KG1 (cell line): ENCODE measurements at places on chromosomes 7 and 10.

GRCh38 chr7:144668503-144668902 is 167.3 kb downstream of the TPK1 start:
- DNase-seq: no peak

DNA sequence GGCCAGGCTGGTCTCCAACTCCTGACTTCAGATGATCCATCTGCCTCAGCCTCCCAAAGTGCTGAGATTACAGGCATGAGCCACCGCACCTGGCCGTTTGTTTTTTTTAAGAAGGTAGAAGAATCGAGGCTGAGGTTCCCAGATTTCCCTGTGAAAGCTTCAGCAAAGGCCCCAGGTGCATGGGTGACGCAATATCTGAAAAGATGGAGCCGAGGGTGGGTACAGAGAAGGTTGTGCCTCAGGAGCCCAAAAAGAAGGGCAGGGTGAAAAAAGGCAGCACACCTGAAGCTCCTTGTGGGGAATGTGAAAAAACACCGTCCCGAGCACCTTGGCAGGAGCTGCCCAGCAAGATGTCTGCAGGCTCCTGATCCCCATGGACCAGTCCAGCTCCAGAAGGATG is 35.8 kb upstream of the NRF1 start:
- DNase-seq: no peak

- DNase-seq: no peak
Observed at GRCh38 chr7:105805447-105806019, 70.9 kb downstream of the ATXN7L1 start.

- DNase-seq: no peak
Observed at GRCh38 chr7:101554584-101555268, 74.4 kb downstream of the MYL10 start.

DNA sequence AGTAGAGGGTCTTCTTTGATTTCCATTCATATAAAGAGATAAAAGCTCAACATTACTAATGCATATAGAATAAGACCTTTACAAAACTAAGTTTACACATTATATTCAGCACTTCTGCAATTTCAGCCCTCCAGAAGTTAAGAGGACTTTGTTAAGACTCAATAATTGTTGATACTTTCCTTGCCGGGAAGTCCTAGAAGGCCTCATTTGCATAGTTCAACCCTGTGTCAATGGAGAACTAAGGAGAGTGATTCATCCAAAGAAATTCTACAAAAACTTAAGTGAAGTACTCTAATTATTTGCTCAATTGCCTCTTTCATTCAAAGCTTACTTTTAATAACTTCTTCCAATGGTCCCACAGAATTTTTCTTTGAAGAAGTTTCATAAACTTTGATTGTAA is 1060.3 kb upstream of the CELF2 start:
- DNase-seq: no peak

- DNase-seq: no peak
Observed at GRCh38 chr10:100391163-100392002, 44.4 kb downstream of the SCD start.

GRCh38 chr7:17093461-17093860 is 205.0 kb upstream of the AHR start:
- no peak for DNase-seq

DNA sequence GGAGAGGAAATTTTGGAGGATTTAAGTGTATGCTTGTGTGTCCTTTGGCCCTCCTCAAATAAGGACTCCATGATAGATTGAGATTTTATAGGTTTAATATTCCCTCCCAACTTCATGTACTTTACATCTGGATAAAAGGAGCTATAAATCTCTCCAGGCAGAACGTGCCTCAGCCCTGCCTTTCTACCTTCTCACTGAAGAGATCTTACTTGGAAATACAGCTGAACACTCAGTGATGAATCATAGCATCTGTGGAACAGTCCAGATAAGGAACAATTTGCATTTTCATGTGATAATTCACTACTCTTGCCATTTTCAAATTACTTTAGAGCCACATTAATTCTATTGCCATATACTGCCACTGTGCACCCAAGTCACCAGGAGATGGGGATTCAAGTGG is 364.6 kb upstream of the PODXL start:
- DNase-seq: no peak

DNA sequence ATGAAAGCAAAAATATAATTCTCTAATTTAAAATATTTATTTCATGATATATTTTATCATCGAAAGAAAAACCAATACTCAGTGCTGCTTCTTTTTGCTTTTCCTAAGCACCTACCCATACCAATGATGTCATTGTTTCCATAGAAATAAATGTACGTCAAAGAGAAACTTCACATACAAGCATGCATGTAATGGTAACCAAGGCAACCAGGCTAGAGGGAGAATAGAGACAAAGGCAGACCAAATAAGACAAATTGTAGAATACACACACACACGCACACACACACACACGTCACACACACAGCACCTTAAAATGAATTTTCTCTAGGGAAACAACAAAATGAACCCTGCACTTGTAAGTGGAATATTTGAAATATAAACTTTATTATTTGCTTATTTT is 75.5 kb downstream of the MACC1 start:
- no peak for DNase-seq

GRCh38 chr10:9950070-9950469 is 1067.6 kb upstream of the CELF2 start:
- no peak for DNase-seq

GRCh38 chr7:34612661-34613060 is 45.4 kb upstream of the NPSR1 start:
- no peak for DNase-seq

DNA sequence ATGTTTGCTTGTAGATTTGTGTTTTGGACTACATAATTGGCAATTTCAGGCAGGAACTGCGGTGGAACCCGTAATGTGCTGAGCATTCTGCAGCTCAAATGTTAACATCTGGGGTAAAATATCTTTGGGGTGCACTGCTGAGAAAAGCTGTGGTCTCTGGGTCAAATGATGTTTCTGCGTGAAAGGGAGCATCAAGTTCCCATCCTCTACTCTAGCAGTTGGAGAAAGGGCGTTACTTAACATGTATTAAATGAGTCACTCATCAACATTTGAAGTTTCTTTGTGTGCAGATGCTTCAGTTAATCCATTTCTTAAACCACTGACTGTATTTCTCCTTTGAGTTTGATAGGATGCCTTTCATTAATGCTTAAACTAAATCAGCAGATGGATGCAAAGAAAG is 273.1 kb upstream of the PITRM1 start:
- no peak for DNase-seq

- DNase-seq: peak; percentile 13
Observed at GRCh38 chr10:45135443-45136198, 134.9 kb downstream of the ZNF22 start.

- no peak for DNase-seq
Observed at GRCh38 chr7:6159097-6159483, 113.3 kb downstream of the CYTH3 start.

GRCh38 chr10:68334672-68335467 is 2.1 kb upstream of the PBLD start:
- DNase-seq: no peak

DNA sequence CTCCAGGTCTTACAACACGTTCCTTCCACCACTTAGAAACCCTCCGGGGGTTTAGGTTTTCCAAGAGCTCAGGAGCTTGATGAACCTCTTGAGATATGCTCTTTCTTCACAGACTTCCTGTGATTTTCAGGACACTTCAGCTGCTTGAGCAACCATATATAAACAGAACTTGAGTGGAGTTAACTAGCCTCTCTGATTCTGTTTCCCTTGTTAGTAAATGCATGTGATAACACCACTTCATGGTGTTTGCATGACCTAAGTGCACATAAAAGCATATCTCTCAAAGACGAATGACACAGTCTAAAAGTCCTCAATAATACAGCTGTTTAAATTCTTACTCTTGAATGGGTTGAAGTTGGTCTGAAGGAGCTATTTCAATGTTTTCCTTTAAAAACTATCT is 9.9 kb downstream of the PRR15 start:
- no peak for DNase-seq

- DNase-seq: no peak
Observed at GRCh38 chr7:16419859-16420258, 1.5 kb downstream of the CRPPA start.

DNA sequence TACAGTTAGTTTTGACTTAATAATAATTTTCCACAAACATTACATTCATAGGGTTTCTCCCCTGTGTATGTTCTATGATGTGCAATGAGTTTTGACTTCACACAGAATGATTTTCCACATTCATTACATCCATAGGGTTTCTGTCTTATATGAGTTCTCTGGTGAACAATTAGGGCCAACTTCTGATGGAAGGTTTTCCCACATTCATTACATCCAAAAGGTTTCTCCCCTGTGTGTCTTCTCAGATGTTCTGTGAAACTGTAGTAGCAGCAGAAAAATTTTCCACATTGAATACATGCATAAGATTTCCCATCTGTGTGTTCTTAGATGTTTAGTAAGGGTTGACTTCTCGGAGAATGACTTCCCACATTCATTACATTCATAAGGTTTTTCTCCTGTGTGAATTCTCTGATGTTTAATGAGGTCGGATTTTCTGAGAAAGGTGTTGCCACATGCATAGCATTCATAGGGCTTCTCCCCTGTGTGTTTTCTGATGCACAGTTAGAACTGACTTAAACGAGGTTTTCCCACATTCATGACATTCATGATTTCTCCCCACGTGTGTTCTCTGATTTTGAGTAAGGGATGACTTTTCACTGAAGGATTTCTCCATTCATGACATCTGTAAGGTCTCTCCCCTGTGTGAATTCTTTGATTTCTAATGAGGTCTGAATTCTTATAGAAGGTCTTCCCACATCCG is 118.5 kb downstream of the ZNF33B start:
- no peak for DNase-seq

DNA sequence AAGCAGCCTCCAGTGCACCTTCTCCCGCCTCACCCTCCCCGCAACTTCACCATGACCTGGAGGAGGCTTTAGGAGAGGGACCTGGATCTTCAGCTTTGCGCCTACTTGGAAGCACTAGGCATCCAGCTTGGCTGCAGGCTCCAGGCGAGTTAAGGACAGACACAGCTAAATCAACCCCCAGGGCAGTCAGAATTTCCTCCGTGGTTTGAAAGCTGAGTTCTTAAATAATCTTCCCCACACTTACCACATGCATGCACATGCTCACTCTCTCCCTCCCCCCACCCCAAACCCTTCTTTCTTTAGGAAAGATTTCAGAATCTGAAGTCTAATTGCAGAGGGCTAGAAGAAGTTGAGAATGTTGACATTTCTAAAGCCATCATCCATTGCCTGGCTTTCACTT is 36.7 kb upstream of the LRRC4 start:
- DNase-seq: no peak

DNA sequence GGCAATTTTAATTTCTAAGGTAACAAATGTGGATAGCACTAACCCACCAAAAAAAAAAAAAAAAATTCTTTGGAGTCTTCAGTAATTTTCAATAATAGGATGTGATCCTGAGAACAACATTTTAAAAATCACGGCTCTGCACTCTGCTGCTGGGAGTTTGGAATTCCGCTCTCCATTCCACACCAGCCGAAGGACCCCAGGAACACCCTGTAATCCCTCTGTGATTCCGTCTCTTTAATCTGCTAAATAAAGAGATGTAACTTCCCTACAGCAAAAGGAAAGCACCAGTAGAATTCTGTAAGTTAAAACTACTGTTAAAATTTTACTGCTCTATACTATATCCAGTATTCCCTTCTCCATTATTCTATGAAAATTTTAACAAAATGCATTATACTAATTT is 284.5 kb downstream of the PTPRN2 start:
- DNase-seq: no peak

- DNase-seq: no peak
Observed at GRCh38 chr10:44948642-44949041, 11.0 kb upstream of the RASSF4 start.

DNA sequence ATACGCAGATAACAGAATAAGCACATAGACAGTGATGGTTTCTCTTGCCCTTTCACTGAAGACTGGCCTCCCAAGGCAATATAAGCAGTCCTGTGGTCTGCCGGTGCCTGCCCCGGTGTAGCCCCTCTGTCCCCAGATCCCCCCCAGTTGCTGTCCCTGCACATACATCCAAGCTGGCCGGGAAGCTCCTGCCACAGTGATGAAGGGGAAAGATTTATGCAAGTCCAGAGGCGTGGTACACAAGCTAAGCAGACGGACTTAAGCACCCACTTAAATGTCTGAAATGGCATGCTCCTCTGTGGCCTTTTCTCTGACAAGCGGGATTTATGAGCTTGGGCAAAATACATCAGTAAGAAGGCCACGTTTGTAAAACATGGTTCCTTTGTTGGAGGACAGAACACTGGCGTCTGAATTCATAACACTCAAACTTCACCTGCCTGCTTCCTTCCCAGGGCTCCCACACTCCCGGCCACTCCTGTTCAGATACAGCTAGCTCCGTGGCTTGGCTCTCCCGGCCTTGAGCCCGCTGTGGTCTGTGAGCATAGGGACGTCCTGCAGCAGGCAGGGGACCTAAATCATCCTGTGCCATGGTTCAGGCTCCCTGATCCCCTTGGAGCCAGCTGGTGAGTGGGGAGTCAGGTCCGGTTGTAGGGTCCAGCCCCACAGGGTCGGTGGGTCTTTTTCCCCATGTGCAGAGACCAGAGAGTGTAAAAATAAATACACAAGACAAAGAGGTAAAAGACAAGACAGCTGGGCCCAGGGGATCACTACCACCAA is 61.7 kb upstream of the PPP2R2D start:
- no peak for DNase-seq

DNA sequence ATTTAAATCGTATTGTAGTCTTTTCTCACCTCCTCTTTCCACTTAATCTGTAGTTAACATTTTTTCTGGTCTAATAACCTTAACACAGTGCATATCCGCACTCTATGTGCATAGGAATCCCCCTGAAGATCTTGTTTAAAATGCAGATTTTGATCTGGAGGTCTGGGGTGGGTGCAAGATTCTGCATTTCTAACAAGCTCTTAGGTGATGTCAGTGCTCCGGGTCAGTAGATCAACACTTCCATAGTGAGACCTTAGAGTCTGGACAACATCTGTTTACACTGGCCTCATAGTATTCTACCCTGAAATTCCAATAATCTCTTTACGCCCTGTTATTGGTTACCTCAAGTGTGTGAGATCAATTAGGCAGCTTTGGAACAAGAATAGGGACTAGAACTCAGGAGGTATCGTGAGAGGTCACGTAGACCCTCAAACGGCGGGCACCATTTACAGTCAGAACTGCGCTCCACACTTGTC is 434 bp upstream of the PLEKHA8 start:
- DNase-seq: peak; percentile 90

DNA sequence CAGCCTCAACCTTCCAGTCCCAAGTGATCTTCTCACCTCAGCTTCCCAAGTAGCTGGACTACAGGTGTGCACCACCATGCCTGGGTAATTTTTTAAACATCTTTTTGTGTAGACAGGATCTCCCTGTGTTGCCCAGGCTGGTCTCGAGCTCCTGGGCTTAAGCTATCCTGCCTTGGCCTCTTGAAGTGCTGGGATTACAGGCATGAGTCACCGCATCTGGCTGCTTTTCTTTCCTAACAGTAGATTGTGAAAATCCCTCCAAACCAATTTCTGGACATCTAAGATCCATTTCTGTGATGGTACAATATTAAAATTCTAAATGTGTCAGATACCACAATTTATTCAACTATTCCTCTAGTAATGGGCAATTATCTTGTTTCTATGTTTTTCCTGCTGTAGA is 38.7 kb downstream of the RAB18 start:
- DNase-seq: no peak

DNA sequence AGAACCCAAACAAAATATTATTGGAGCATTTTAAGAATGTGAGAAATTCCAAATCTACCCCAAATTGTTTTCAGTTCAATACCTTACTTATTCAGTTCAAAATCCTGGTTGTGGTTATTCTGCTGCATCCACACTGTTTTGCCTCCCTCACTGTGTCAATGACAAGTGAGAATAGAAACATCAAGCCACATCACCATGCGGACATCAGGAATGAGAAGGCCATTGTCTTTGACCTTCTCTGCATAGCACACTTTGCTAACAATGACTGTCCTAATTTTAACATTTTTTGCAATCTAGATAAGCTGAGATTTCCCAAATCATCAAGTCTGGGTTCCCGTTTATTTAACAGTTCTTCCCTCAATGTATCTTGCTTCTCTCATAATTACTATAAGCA is 93.7 kb downstream of the ELAPOR2 start:
- DNase-seq: no peak
